ENCODE measurements at places on chromosomes 12 and 14. TPM values are rescaled to one million over a fixed set of nuclear protein-coding genes. Genes with fewer than 3 reads are reported as not detected.

The SERPINA3 gene
- 64.9 TPM for total RNA-seq

The LRFN5 gene
- total RNA-seq = 4.6 TPM

The AP1G2 gene
- total RNA-seq = 106 TPM

The KLRC4 gene
- not detected for total RNA-seq

The KRT7 gene
- 3.7 TPM for total RNA-seq

The APOLD1 gene
- total RNA-seq = 8.9 TPM

The CCDC184 gene
- total RNA-seq = 16.6 TPM

The MAP3K12 gene
- 43.1 TPM for total RNA-seq

The CSRP2 gene
- 20.0 TPM for total RNA-seq

The REM2 gene
- total RNA-seq = 0.60 TPM

The TAS2R19 gene
- 3.3 TPM for total RNA-seq

The SNRNP35 gene
- total RNA-seq = 14.4 TPM

The TSHR gene
- total RNA-seq = not detected

The ADAM21 gene
- not detected for total RNA-seq

The PTPRR gene
- total RNA-seq = 1.5 TPM

The CCDC177 gene
- not detected for total RNA-seq

The CCDC85C gene
- total RNA-seq = 19.3 TPM

The TRHDE gene
- 18.4 TPM for total RNA-seq

The ANO2 gene
- 3.3 TPM for total RNA-seq

The PRPH gene
- 0.30 TPM for total RNA-seq

The PLCZ1 gene
- not detected for total RNA-seq

The SMCO2 gene
- total RNA-seq = not detected

The ANKRD33 gene
- total RNA-seq = not detected

The GOLT1B gene
- total RNA-seq = 21.9 TPM

The C12orf60 gene
- 1.0 TPM for total RNA-seq

The ACSM4 gene
- not detected for total RNA-seq

The IGF1 gene
- 9.9 TPM for total RNA-seq

The NKX2-8 gene
- not detected for total RNA-seq

The CAPS2 gene
- 16.3 TPM for total RNA-seq
